ENCODE measurements at places on chromosomes 2 and 18.

GRCh38 chr18:35933982-35934381, 38.5 kb upstream of the RMP24 start:
- DNase-seq, result no peak

DNA sequence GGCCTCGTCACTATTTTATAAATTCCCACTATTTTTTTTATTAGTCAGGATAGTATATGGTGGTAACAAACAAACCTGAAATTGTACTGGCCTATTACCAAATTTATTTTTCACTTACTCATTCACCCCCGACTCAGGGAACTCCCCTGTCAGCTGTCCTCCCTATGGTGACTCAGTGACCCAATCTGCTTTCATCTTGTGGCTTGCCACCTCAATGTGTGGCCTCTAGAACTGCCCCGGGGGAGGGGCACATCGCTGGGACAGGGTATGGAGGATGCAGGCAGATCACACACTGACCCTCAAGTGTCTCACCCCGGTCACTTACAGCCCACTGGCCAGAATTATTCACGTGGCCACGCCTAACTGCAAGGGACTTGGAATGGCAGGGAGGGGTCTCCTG, 71.6 kb downstream of the ACTR2 start:
- DNase-seq, result no peak

- DNase-seq, result no peak
Observed at GRCh38 chr2:71459084-71459431, 5.7 kb downstream of the DYSF start.

DNA sequence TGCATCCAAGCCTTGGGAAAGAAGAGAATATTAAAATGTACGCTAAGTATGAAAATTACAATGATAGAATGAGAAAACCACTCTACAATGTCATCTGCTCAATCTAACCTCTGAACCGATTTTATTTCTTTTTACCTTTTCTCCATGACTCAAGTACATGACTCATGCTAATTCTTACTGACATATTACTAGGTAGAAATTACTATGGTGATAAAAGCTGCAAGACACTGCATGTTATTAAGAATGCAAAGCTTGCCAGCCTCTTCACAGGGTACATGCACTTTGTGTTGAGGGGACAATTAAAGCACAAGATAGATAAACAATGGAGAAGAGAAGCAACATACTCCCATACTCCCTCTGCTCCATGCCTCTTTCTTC, 20.7 kb downstream of the SFT2D3 start:
- no peak for DNase-seq

GRCh38 chr18:76644580-76644979, 149.5 kb upstream of the ZNF516 start:
- DNase-seq, result no peak

DNA sequence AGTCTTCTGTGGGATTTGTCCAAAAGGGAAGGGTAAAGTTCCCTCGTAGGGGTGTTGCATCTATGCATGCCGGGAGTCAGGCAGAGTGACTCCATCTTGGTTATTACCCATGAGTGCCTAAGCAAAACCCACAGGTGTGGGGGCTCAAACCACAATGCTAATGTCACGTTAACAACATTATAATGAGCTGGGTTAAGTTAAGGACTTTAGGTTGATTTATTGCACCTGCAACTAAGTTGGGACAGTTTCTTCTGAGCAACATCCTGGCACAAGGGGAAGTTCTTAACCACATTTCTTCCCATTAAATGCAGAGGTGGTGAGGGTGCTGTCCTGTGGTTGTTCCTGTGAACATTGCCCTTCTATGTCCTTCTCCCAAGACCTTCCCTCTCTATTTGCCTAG, 1596.8 kb upstream of the SLC39A10 start:
- DNase-seq, result no peak

GRCh38 chr18:44786688-44787087, 106.0 kb downstream of the SETBP1 start:
- DNase-seq, result peak; percentile 8

DNA sequence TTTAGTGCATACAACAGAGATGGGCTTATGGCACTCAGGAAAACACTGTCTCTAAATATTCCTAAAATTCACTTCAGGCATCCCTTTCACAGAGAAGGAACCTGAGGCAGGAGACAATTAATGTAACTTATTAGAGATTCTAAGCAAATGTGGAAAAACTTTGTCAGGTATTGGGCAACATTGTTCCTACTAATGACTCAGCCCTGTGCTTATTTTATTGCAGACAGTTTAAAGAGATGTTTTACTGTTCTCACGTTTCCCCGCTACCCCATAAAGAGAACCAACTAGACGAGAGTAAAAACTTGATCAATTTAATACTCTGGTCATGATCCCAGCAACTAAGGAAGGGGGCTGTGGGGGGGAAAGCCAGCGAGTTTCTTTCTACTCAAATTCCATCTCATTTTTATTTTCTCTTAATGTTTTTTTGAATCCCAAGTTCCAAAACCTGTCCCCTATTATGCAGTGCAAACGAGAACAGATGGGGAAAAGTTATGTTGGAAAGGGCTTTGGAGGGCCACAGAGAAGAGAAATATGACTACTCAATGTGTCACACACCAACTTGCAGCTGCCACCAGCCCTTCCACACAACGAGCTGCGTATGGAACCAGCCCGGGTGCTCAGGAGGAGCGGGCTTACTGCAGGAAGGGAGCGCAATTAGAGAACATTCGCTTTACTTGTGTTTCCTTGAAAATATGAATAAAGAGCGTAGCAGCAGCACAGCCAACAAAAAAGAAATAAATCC, 18.7 kb upstream of the ACVR1 start:
- DNase-seq, result no peak

DNA sequence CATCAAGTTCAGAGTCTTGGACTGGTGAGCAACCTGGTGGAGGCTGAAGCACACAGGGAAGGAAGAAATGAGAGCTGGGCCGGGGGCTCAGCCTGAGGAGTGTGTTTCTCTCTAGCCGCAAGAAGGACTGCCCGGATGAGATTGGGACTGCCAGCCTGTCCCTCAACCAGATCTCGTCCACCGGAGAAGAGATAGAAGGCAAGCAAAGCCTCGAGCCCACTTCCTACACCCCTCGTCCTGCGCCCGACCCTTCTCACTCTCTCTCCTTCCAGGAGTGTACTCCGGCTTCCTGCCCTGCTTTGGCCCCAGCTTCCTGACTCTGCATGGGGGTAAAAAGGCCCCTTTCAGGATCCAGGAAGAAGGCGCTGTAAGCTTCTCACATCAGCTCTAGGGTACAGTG, 26.2 kb downstream of the FER1L5 start:
- no peak for DNase-seq

GRCh38 chr2:99377879-99378278, 40.7 kb downstream of the EIF5B start:
- no peak for DNase-seq

DNA sequence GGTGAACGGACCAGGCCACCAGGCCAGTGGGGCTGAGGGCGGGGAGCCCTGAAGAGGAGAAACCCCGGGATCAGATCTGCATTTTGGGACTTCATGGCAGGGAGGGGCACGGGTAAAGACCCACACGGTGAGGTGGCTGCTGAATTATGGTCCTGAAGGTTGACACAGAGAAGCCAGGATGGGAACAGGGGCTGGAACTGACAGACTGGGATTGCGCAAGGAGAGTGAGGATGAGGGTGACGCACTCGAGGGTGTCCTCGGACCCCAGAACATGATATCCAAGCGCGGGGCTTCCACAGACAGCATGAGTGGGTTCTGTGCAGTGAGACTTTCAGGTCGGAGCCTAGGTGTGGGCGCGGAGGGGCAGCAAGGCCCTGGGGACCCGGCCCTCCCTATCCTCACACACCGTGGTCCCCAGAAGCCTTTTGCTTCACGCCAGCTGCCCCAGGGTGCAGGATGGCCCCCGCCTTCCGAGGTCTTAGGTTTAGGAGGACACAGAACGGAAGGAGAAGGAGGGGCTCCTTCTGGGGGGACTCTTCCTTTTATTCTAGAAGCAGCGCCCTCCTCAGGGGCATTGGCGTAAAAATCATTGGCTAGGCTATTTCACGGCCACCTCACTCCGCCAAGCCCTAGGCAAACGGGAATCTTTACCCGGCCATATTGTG, 416.8 kb upstream of the HS6ST1 start:
- no peak for DNase-seq

GRCh38 chr18:1708006-1708405, 803.3 kb downstream of the ADCYAP1 start:
- no peak for DNase-seq

- DNase-seq, result no peak
Observed at GRCh38 chr2:1635823-1636222, 108.5 kb downstream of the PXDN start.

DNA sequence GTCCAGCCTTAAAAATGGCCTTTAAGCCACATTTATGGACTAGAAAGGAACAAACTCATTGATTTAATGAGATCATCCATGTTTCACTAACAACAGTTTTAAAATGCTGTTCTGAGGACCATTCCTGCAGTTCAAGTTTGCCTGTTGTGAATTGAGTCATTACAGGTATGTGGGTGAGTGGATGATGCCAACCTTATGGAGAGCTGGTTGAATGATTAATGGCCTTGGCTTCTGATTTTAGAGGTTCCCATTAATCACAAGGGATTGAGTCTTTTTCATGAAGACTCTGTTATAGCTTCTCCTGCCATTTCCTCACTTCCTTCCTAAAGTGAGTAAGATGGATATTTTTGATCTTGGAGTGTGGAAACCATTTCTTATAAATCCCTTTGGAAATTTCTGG, 459.8 kb upstream of the SLC14A2 start:
- no peak for DNase-seq

DNA sequence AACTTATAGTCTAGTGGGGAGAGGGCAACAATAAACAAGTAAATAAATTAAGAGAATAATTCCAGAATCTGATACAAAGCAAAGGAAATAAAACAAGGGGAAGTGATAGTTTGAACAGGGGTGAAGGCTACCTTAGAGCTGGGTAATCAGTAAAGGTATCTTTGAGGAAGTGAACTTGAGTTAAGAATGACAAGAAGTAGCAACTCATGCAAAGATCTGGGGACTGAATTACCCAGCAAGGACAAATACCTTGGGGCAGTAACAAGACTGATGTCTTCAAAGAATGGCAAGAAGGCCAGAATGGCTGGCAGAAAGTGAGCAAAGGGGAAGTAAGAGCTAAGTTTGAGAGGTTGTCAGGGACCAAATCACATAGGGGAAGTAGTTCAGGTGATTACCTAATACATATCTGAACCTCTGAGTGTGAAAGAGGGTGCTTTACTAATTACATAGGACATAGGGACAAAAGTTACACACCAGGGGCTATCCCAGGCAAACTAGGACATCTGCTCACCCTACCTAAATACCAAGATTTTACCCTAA, 244.6 kb upstream of the HNRNPA3 start:
- DNase-seq, result no peak

GRCh38 chr2:105782123-105782522, 37.4 kb downstream of the NCK2 start:
- DNase-seq, result no peak

DNA sequence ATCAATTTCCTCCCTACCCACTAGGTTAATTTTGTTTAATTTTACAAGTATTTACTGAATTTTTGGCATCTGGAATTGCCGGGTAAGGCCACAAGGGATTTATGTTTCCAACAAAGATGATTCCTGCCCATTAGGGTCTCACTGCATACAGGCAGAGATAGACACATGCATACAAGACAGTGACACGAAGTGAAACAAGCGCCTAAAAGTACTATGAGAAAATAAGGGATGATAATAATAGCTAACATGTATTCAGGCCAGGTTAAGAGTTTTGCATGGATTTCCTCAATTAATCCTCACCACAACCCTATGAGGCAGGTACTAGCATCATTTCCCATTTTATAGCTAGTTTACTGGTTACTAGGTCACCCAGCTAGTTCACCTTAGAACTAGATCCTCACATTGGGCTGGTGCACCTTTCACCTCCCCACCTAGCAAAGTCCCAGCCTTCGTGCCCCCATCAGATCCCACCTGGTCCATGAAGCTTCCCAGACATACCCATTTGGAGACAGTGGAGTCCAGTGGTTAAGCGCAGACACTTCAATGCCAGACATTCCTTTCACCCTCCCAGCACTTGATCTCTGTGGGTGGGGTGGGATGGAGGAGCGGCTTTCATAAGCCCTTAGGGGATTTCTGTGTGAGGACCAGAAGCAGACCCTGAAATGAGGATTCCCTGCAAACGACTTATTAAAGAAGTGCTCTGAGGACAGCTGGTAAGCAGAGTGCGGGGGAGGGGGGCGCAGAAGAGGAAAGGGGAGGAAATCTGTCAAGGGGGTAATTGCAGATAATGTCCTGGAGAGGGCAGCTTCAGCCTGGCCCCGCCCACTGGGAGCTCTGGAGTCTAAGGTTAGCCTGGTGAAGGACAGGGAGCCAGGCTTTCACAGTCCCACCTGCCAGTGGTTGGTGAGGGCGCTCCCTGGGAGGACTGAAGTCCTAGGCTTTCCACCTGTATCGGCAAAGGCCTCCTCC, 5.8 kb upstream of the DGUOK start:
- DNase-seq, result peak; percentile 56

- DNase-seq, result no peak
Observed at GRCh38 chr18:50011813-50012435, 183.0 kb downstream of the MYO5B start.

- DNase-seq, result no peak
Observed at GRCh38 chr18:21826196-21826595, 85.6 kb downstream of the MIB1 start.

- DNase-seq, result no peak
Observed at GRCh38 chr2:194015751-194016150, 1641.3 kb upstream of the SLC39A10 start.

DNA sequence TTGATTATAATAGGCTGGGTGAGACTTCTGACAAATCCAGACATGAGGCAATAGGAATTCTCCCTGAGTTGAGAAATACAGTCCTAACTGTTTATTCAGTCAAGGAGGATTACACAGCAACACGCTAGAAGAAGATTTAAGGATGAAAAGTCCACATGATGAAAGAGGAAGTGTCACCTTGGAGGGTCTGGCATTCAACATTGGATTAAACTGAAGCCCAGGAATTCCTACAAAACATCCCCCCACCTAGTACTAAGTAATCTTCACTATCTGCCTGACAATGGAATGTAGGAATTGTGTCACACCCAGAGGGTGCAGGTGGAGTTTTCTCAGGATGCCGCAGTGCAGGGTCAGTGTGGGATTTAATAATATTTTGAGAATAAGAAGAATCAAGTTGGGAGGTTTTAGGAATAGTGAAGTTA, 142.4 kb downstream of the SOCS6 start:
- no peak for DNase-seq

GRCh38 chr2:12428324-12428723, 288.4 kb upstream of the TRIB2 start:
- no peak for DNase-seq

- no peak for DNase-seq
Observed at GRCh38 chr2:215535125-215535668, 99.3 kb upstream of the FN1 start.

DNA sequence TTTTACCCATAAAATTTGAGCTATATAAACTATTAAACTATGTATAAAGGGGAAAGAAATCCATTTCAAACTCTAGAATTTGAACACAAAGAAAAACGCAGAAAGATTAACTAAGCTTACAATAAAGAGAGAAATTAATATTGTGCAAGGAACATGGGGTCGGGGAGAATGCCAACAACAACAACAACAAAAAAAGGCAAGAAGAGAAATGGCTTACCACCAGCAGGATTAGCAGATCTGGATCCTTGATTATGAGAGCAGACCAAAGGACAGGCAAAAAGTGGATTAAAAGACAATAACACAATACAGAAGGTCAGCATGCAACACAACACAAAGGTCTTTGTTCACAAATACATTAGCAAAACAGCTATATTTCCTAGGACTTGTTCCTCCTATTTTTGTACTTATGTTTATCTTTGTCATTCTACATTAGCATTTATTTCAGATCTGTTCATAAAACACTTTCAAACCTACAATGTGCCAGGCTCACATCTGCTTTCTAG, 103.4 kb upstream of the RNU4ATAC start:
- DNase-seq, result no peak

- DNase-seq, result no peak
Observed at GRCh38 chr2:129681788-129682187, 297.7 kb upstream of the RAB6C start.
